ENCODE measurements at places on chromosomes 16 and 17. TPM values are rescaled to one million over a fixed set of nuclear protein-coding genes. Genes with fewer than 3 reads are reported as not detected.

- DNase-seq: no peak
- H3K4me3 ChIP-seq: no peak overlapping the region
- H3K27me3 ChIP-seq: no peaks in the 10 kb centered on the region
- H3K36me3 ChIP-seq: no peaks in the 10 kb centered on the region
- no peak overlapping the region for H3K27ac ChIP-seq
Measured at GRCh38 chr17:54099221-54099620, 276.5 kb downstream of the KIF2B start.

GRCh38 chr16:35747658-35748455 lies 2288.4 kb downstream of the TP53TG3F start:
- no peak overlapping the region for H3K27ac ChIP-seq
- no peaks in the 10 kb centered on the region for H3K27me3 ChIP-seq
- H3K4me3 ChIP-seq: no peak overlapping the region
- H3K4me1 ChIP-seq: no peaks in the 10 kb centered on the region
- H3K36me3 ChIP-seq: no peaks in the 10 kb centered on the region

DNA sequence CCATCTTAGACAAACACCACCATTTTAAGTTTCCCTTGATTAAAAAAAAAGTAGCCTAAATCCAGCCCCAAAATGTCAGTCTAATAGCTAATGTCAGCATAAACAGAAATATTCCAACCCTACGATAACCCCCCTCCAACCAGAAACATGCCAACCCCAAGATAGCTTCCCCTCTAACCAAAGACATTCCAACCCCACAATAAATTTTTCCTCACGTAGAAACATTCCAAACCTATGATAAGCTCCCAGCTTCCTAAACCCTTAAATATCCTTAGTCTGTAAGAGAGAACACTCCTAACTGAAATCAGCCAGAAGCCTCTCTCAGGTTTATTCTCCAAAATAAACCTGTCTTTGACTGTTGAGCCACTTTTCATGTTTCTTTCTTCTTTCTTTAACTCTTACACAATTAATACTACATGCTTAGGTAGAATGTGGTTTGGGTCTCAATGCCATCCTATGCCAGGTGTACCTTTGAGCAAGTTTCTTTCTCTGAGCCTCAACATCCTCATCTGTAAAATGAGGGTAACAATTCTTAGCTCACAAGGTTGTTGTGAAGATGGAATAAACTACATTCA lies 10.5 kb upstream of the KRT38 start:
- no peak for DNase-seq
- H3K27ac ChIP-seq: no peak overlapping the region

DNA sequence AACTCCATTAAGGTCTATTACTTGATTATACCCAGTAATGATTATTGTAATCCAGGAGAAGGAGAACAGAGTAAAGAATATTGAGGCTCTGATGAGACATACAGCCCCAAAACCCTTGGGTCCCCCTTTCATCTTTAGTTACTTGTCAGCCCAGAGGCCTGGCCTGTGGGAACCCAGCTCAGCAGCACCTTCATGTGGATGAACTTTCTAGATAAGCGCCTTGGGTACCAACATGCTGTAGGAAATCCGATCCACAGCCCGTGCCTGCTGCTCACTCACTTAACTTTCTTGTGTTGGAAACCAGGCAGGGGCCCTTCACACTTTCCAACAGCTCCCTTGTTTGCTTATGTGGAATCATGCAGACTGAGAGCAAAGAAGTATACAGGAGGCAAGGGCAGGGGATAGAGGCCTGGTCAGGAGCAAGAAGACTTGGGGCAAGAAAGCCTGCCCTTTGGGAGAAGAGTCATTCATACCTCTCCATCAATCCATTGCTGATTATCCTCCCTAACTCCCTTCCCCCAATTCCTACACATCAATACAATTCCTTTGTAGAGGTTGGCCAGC lies 64.0 kb upstream of the SOX9 start:
- no peak for DNase-seq
- no peaks in the 10 kb centered on the region for H3K36me3 ChIP-seq
- H3K4me1 ChIP-seq: no peaks in the 10 kb centered on the region
- H3K4me3 ChIP-seq: no peak overlapping the region

- H3K4me3 ChIP-seq: peak overlapping the region; percentile 56
- no peaks in the 10 kb centered on the region for H3K36me3 ChIP-seq
- H3K27ac ChIP-seq: peak overlapping the region; percentile 59
- DNase-seq: no peak
Measured at GRCh38 chr16:50280932-50281331, 14.6 kb downstream of the ADCY7 start.

DNA sequence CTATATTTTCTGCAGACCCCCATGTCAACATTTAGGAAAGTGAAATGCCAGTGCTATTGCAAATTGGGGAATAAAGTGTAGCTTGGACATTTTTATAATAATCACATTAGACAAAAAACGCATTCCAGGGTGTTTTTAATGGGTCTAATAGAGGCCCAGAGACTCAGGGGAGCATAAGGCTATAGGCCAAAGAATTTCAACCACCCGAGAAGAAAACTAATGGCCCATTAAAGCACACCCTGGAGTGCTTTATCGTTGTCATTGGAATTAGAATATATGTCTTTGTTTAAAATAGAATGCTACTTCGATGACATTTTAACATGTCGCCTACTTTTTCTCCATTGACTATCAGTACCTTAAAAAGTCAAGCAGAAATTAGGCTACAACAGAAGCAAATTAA lies 414.1 kb upstream of the CDH8 start:
- no peaks in the 10 kb centered on the region for H3K4me1 ChIP-seq
- H3K36me3 ChIP-seq: no peaks in the 10 kb centered on the region
- H3K4me3 ChIP-seq: no peak overlapping the region
- H3K27me3 ChIP-seq: no peaks in the 10 kb centered on the region
- no peak overlapping the region for H3K27ac ChIP-seq

- H3K4me3 ChIP-seq: peak overlapping the region; percentile 8
- peak overlapping the region; percentile 29 for H3K27ac ChIP-seq
- H3K36me3 ChIP-seq: no peaks in the 10 kb centered on the region
- no peak for DNase-seq
Measured at GRCh38 chr16:87465306-87465705, 27.5 kb downstream of the ZCCHC14 start.

DNA sequence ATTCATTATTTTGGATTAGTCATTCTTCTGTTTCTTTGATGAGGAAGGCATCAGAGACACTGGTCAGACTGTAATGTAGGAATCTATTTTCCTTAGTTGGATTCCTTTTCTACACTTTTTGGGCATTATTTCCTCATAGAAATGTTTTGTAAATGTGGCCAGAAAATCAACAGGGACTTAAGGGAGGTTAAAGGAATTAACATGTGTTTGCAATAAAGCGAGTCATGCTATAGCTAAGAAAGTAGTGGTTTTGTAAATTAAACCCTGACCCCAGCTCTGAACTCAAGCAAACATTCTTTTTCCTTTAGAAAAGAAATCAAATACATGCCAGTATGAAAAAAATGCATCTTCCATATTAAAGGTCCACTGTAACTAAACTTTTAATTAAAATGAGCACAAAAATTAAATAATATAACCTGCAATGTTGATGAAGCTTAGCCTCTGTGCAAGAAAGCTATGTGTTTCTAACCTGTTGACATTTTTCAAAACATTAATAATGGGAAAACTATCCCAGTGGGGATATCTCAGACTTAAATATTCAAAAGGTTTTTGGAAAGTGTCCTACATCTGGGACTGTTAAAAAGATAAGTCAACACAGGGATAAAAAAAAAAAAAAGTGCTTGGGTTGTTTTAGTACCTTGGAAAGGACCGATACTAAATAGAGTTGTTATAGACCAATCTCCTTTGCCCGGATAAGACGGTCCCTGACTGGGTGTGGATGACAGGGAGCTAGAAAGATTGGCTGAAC lies 428.0 kb downstream of the CA10 start:
- no peak overlapping the region for H3K4me3 ChIP-seq
- no peaks in the 10 kb centered on the region for H3K4me1 ChIP-seq
- no peaks in the 10 kb centered on the region for H3K36me3 ChIP-seq
- H3K27me3 ChIP-seq: no peaks in the 10 kb centered on the region
- DNase-seq: no peak

- no peak for DNase-seq
- H3K4me1 ChIP-seq: no peaks in the 10 kb centered on the region
- no peaks in the 10 kb centered on the region for H3K36me3 ChIP-seq
- H3K4me3 ChIP-seq: no peak overlapping the region
Measured at GRCh38 chr17:28466521-28467048, 6.9 kb upstream of the SLC13A2 start.

- H3K4me1 ChIP-seq: no peaks in the 10 kb centered on the region
- no peak overlapping the region for H3K27ac ChIP-seq
- no peaks in the 10 kb centered on the region for H3K36me3 ChIP-seq
Measured at GRCh38 chr16:85882181-85882810, 16.7 kb upstream of the IRF8 start.

GRCh38 chr17:73142872-73143381 lies 21.9 kb upstream of the SSTR2 start:
- DNase-seq: no peak
- no peak overlapping the region for H3K4me3 ChIP-seq
- H3K27me3 ChIP-seq: no peaks in the 10 kb centered on the region
- no peaks in the 10 kb centered on the region for H3K36me3 ChIP-seq
- H3K27ac ChIP-seq: no peak overlapping the region
- H3K4me1 ChIP-seq: peaks cover 12% of the 10 kb centered on the region

- H3K27ac ChIP-seq: peak overlapping the region; percentile 97
- H3K36me3 ChIP-seq: no peaks in the 10 kb centered on the region
- H3K4me1 ChIP-seq: peaks cover 6% of the 10 kb centered on the region
- no peak for DNase-seq
Measured at GRCh38 chr17:36533935-36534839, 481 bp downstream of the MYO19 start.

GRCh38 chr16:2959206-2959605 lies 4.9 kb upstream of the KREMEN2 start:
- H3K4me1 ChIP-seq: peaks cover 3% of the 10 kb centered on the region
- DNase-seq: no peak
- H3K27me3 ChIP-seq: peaks cover under 1% of the 10 kb centered on the region

DNA sequence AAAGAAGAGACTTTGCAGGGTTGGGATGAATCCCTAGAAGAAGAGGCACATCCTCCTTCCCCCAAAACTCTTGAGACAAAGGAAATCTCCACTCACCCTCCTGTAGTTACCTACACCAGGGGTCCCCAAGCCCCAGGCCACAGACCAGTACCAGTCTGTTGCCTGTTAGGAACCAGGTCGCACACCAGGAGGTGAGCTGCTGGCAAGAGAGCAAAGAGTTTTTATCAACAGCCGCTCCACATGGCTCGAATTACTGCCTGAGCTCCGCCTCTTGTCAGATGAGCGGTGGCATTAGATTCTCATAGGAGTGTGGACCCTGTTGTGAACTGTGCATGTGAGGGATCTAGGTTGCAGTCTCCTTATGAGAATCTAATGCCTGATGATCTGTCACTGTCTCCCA lies 98.9 kb downstream of the CCT6B start:
- no peaks in the 10 kb centered on the region for H3K36me3 ChIP-seq
- DNase-seq: no peak
- H3K27me3 ChIP-seq: no peaks in the 10 kb centered on the region

GRCh38 chr17:67180275-67180674 lies 64.7 kb downstream of the HELZ start:
- peaks cover 6% of the 10 kb centered on the region for H3K36me3 ChIP-seq
- DNase-seq: no peak
- no peak overlapping the region for H3K4me3 ChIP-seq
- no peak overlapping the region for H3K27ac ChIP-seq

Gene KIF2B
- total RNA-seq: not detected

Gene LHX1
- total RNA-seq: not detected
